Foreskin melanocyte (primary cell): ENCODE measurements at places on chromosomes 7 and 10.

DNA sequence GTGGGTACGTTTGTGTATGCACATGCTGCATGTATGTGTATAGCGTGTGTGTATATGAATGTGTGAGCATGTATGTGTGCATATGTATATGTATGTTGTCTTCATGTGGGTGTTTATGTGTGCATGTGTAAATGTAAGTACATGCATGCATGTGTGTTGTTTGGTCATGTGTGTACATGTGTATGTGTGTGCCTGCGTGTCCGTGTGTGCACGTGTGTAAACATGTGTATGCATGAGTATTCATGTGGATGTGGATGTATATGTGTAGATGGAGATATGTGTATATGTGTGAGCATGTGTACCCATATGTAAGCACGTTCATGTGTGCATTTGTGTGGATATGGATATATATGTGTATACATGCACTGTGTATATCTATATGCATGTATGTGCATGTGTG, 5.5 kb upstream of the CFAP46 start:
- no peak for DNase-seq

DNA sequence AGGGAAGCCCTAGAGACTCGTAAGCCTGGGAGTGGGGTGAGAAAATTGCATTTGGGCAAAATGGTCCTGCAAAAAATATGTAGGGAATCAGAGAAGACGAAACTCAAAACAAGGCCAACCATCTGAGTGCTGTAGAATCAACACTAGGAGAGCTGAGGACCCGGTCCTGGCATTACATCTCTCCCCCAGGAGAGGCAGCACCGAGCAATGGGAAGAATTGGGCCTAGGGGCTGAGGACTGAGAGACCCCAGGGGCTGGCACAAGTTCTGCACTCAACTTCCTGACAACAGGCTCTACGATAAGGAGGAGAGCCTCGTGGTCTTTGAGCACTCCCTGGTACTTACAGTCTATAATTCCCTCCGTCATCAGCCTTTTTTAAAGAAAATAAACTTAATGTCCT, 47.6 kb downstream of the BPGM start:
- no peak for DNase-seq

DNA sequence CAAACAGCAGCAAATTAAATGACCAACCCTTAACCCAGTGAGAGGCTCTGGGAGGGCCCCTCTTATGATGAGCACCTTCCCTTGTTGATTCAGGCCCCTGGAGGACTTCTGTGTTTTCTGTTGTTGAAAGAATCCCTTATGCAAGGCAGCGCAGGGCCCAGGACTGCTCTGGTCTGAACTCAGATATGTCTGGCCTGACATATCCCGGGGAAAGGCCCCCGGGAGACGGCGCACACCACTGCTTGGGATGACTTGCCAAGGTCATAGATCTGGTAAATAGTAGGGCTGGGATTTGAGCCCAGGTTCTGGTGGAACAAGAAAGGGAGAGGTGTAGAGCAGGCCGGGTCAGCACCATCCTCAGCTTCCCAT, 124.0 kb downstream of the AOAH start:
- no peak for DNase-seq

GRCh38 chr10:49309691-49310411, 10.9 kb downstream of the C10orf71 start:
- no peak for DNase-seq

GRCh38 chr10:78200686-78201085, 167.0 kb downstream of the RPS24 start:
- DNase-seq, result no peak

GRCh38 chr10:71644307-71645180, 75.0 kb downstream of the C10orf105 start:
- no peak for DNase-seq
